Smooth muscle cell of trachea (primary cell): ENCODE measurements at places on chromosomes 7 and 10. TPM values are rescaled to one million over a fixed set of nuclear protein-coding genes. Genes with fewer than 3 reads are reported as not detected.

FAM131B gene
- 3.9 and 13.2 TPM in 2 replicates for total RNA-seq

WIPF3 gene
- under 0.01 and 0.15 TPM in 2 replicates for total RNA-seq

TBXAS1 gene
- 1.2 TPM in 2 replicates for total RNA-seq

PHKG1 gene
- total RNA-seq, result 0.99 and 1.6 TPM in 2 replicates
